ENCODE measurements at places on chromosomes 2 and 18.

GRCh38 chr2:178163395-178163794, 30.9 kb upstream of the OSBPL6 start:
- no peak for DNase-seq

DNA sequence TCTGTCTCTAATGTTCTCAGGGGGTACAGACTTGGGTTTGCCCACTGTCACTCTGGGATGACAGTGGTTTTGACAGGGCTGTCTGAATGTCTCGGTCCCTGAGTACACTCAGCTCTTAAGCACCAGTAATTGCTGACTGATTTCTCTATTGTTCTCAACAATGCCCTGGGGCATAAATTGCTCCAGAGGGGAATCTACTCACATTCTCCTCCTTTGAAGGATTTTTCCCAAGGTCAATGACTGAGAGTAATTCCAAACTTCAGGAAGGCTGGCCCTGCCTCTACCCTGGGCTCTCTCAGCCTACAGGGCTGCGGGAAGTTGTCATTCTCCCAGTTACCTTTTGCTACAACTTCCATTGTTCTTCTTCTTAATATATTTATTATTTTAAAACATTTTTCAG, 36.5 kb downstream of the MC2R start:
- DNase-seq, result no peak

DNA sequence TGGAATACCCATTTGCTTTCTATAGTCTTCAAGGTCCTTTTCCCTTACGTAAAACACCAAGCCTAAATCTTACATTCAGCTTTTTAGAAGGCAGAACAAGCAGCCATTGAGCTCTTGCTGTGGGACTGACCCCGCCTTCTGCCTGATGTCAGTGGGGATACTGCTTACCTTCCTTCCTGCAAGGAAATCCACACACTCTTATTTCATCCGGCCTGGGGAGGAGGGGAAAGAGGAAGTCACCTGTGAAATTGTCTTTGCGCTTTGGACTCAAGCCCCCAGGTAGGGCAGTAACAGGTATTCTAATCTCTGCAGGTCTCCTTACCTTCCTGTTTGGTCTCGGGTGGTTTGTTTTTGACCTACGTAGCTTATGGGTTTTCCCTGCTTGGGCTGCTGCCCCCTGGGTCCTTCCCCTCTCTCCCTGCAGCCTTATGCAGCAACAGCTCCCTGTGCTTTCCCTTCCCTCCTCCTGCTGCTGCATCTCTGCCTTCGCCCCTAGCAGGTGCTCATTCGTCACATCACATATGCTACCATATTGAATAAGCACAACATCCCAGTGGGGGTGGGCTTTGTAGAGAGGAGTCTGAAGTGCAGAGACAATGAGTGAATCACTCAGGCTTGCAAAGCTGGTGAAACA, 402.5 kb upstream of the TRIB2 start:
- peak; percentile 40 for DNase-seq

DNA sequence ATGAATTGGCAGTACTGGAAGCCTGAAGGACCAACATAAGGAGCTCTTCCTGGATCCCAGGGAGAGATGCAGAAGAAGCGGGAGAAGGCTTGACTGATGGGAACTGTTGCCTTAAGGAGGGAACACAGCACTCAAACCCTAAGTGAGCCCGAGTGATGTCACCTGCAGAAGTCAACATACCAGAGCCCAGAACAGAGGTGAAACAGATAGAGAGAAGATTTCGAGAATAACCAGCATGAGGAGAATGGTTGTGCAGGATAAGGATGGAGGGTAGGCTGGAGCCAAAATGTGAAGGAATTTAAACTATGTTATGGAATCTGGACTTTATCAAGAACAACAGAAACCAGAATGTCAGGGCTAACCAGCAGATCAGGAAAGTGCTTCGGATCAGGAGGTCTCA, 463.1 kb upstream of the DDX18 start:
- DNase-seq, result no peak

DNA sequence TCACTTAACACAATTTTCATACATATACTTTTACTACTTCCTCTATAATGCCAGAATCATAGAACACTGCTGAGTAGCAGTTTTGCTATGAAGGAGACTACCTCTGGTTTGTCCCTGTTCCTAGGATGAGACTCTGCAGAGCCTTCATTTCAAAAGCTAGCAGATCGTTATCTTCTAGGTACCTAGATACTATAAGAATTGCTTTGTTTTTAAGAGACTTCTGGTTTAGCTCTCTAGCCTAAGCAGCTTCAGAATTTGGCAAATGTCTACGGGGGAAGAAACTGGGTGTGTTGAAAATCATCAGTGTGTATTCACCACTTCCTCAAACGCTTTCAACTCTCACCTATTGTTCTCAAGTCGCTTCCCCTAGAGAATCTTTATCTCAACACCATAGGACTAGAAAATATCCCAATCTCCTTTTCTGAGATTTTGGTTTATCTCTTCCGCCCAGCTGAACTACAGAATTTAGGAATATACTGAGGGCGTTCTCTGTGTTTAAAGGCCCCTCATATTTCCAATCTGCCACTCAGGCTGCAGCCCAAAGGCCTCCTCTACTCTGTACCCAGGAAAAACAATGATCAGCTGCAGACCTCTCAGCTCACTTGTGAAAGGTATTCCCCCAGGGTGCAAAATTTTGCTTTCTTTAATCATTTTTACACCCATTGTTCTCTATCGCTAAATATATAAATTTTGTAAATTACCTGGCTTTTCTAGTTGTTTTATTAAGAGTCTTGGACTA, 28.7 kb downstream of the SMAD2 start:
- no peak for DNase-seq

GRCh38 chr2:177772529-177772928, 300.0 kb downstream of the PDE11A start:
- DNase-seq, result no peak

DNA sequence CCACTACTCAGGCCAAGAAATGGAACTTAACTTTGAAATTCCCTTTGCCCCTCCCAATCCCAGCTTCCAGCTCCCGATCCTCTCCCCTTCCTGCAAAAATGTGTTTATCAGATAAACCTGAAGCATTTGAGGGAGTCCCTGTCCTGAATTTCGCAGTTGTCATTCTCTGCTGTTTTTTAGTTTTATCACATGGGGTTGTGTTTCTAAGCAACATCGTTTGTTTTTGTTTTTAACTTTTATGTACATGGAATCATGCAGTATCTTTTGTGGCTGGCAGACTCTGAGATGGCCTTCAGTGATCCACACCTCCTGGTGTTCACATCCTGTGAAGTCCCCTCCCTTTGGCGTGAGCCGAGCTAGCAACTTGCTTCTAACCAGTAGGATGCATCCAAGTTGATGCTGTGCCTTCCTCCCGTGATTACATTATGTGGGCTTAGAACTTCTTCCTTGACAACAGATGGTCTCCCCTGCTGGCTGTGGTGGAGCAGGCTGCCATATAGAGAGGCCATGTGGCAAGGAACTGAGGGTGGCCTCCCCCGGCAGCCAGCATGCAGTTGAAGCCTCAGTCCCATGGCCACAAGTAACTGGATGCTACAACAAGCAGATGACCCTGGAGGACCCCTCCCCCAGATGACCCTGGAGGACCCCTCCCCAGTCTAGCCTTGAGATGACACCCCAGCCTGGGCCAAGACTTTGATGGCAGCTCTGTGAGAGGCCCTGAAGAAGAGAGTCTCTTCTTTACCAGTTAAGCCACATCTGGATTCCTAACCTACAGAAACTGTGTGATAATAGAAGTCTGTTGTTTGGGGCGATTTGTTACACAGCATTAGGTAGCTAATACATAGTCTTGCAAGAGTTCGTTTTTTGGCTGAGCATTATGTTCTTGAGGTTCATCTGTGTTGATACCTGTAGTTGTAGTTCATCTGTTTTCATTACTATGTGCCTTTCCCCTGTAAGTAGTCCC, 27.7 kb downstream of the SH3BP4 start:
- DNase-seq, result no peak

- no peak for DNase-seq
Observed at GRCh38 chr2:46239847-46240181, 57.4 kb upstream of the EPAS1 start.

DNA sequence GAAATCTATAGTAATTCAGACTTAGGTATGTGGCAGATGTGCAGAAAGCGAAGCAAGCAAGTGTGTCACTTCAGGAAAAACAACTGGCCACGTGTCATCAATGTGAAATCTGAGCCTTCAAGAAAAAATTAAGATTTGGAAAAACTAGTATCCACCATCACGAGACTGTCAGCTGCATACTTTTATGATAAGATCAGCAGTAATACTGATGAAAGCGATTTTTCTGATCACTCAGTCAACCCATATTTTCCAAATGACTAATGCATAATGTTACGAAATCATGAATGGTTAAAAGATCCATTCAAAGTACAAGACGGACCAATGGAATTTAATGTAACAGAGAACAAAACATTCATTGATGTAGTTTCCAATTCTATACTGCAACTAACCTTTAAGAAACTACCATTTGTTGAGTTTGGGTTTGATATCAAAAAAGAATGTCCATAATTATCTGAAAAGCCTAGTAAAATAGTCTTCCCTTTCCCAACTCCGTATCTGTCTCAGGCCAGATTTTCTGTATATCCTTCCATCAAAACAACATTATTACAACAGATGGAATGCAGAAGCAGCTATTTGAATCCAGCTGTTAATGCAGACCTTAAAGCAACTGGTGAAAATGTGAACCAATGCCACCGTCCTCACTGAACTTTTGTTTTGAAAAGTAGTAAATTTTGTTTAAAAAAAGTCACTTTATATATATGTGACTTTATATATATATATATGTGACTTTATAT, 17.0 kb upstream of the BCL2 start:
- DNase-seq, result no peak

- no peak for DNase-seq
Observed at GRCh38 chr2:76711490-76711889, 810.7 kb downstream of the LRRTM4 start.

DNA sequence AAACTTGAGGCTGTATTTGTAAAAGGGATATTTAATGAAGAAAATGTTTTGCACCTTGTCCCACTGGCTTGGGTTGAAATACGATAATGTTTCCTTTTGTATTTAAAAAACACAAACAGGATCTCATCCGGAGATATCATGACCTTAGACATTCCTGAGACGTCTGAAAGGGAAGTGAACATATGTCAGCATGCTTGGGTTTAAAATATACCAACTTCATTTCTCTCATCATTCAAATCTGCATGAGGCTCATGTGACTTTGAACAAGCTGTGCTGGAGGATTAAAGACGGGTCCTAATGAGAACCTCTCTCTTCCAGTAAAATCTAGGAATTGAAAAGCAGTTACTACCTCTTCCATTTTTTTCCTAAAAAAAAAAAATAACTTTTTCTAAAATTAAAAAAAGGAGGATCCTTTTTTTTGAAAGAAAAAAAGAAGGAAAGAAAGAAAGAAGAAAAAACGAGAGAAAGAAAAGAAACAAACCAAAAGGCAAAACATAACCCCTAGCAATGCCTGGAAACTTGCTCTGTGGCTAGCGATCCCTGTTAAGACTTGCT, 106.8 kb upstream of the ZFP36L2 start:
- DNase-seq, result no peak

- DNase-seq, result no peak
Observed at GRCh38 chr18:24019641-24020331, 5.2 kb downstream of the TTC39C start.

DNA sequence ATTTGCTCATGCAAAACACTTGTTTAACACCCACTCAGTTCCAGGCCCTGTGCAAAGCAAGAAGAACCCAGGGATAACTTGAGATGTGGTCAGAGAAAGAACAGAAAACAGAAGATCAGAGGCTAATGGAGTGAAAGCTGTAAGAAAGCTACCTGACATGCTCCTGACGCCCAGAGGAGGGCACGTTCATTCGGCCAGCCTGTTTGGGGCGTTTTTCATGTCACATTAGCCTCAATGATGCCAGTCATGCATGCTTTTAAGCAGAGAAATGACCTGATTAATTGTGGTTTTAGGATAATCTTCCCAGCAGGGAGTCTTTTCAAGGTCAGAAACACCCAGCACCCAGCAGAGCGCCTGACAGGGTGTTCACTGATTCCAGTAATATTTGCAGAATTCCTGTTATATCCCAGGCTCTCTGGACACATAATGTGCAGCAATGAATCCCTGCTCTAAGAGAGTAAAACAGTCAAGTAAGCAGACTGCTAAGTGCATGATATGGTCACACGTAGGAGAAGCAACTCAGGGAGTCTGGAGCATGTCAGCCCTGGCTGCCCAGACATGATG, 320.0 kb downstream of the LRATD1 start:
- no peak for DNase-seq

- no peak for DNase-seq
Observed at GRCh38 chr2:157439824-157440186, 4.1 kb downstream of the CYTIP start.

DNA sequence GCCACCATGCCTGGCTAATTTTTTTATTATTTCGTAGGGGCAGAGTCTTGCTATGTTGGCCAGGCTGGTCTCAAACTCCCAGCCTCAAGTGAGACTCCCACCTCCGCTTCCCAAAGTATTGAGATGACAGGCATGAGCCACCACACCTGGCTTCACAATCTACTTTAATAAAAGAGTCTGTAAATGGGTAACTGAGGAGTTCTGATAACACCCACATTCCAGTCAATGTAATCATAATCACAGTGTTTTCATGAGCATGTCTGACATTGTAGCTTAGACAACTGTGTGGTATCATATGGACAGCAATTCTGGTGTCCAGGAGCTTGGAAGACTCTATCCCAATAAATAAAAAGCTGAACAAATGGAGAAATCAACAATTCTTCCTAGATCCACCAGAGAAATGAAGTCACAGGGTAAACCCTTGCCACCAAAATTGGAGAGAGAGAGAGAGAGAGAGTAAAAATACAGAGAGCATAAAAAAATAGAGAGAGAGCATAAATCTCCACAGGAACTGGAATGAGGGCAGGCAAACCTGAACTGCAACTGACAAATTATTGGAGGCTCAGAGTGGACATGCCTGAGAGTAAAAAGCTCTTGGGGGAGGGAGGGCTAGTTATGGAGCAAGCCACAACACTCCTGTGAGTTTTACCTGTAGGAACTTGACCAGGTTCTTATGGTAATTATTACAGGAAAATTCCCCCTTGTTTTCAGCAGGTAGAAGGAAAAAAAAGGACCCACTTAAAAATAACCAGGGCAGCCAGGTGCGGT, 12.4 kb upstream of the NBEAL1 start:
- DNase-seq, result no peak

- no peak for DNase-seq
Observed at GRCh38 chr2:12217175-12217574, 470.7 kb downstream of the LPIN1 start.

DNA sequence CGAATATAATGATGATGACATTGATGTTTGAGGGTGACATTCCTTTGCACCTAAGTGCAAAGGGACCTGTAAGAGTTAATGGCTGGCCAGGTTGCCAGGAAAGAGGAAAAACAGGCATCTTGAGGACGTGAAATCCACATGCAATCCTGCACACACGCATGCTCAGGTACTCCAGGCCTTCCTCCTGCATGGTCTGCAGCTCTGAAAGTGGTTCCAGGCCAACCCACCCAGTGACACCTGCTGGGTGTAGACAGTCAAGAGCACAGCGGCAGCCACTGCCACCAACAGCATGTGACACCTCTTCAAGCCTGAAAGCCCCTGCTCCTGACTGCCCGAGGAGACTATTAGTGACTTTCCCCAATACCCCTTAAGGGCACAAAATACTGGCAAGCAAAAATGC, 101.6 kb downstream of the PIEZO2 start:
- no peak for DNase-seq
